ENCODE measurements at places on chromosomes 1 and 21. TPM values are rescaled to one million over a fixed set of nuclear protein-coding genes. Genes with fewer than 3 reads are reported as not detected.

The TCEA3 gene
- total RNA-seq: 23.6 TPM

The SYTL1 gene
- 26.8 TPM for total RNA-seq

The SCCPDH gene
- total RNA-seq: 50.8 TPM

GRCh38 chr1:33377013-33377412 is 53.9 kb downstream of the PHC2 start:
- no peaks in the 10 kb centered on the region for H3K4me1 ChIP-seq
- DNase-seq: no peak
- H3K27ac ChIP-seq: no peak overlapping the region
- peaks cover 10% of the 10 kb centered on the region for H3K36me3 ChIP-seq
- no peaks in the 10 kb centered on the region for H3K27me3 ChIP-seq

DNA sequence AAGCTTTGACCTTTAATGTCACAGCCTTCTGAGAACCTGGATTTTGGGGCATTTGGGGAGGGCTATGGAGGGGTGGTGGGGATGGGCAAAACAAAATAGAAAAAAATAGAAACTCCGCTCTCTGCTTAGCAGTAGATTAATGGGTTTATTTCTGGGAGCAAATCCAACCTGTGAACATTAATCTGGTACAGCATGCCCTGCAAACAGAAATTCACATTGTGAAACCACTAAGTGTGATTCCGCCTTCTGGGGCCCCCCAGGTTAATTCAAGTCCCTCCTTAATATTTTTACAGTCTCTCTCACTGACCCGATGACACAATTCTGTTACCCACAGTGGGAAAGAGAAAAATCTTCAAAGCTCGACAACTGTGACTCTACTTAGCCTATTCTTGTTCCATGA is 76.4 kb downstream of the TIAM1 start:
- no peak overlapping the region for H3K4me3 ChIP-seq
- no peak overlapping the region for H3K27ac ChIP-seq

- no peaks in the 10 kb centered on the region for H3K4me1 ChIP-seq
- H3K27ac ChIP-seq: no peak overlapping the region
- H3K27me3 ChIP-seq: no peaks in the 10 kb centered on the region
Observed at GRCh38 chr1:154575147-154575927, 7.8 kb downstream of the CHRNB2 start.

- H3K4me3 ChIP-seq: no peak overlapping the region
- no peaks in the 10 kb centered on the region for H3K27me3 ChIP-seq
- DNase-seq: no peak
Observed at GRCh38 chr21:32348604-32349332, 44.0 kb downstream of the URB1 start.

DNA sequence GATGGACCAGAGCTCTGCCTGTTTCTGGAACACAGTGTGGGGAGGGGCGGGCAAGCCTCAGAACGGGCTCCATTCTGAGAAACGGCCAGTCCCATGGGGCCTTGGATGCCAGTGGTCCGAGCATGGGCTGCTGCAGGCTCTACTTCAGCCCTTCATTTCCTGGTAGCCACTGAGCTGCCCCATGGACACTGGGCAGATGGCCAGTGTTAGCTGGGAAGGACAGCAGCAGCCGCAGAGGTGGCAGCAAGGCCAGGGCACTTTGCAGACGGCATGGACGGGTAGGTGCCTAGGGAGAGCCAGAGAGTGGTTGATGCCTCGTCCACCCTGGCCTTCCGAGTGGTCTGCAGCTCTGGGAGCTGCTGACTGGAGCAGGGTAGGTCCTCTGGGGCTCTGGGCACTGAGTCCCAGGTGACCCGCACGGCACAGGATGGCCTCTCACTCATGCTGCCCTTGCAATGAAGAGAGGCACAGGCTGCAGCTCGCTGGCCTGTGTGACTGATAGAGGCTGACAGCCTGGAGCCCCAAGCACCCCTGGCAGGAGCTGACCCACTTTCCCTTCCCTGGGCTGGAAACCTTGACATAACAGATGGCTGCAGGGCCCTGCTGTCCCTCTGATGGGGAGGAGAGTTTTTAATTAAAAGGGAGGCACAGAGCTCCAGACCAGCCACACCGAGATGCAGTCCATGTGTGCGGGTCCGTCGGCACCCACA is 87.7 kb upstream of the COL6A1 start:
- H3K4me3 ChIP-seq: no peak overlapping the region
- H3K36me3 ChIP-seq: no peaks in the 10 kb centered on the region
- H3K27me3 ChIP-seq: peaks cover 1% of the 10 kb centered on the region
- no peak overlapping the region for H3K27ac ChIP-seq
- no peak for DNase-seq

GRCh38 chr1:206544562-206545257 is 37.4 kb downstream of the RASSF5 start:
- no peak overlapping the region for H3K4me3 ChIP-seq
- H3K36me3 ChIP-seq: no peaks in the 10 kb centered on the region
- H3K4me1 ChIP-seq: 0 out of 2 replicates have a peak, but pooled peaks cover 8% of the 10 kb centered on the region
- DNase-seq: peak; percentile 93

Data from PC-3 (cell line).